ENCODE measurements at places on chromosomes 1 and 21. TPM values are rescaled to one million over a fixed set of nuclear protein-coding genes. Genes with fewer than 3 reads are reported as not detected.
A peak's percentile ranks its signal among the peaks of the same experiment; 100 is the strongest.

Gene PLA2G2F
- not detected for total RNA-seq

Gene NHLH1
- total RNA-seq: not detected

Gene NMNAT2
- total RNA-seq: 2.7 TPM

Gene MIXL1
- total RNA-seq: not detected

Gene HES2
- not detected for total RNA-seq

Gene DENND2C
- total RNA-seq: 2.3 TPM

Gene CD1B
- total RNA-seq: not detected

Gene CAPN8
- 1.0 TPM for total RNA-seq

Gene HHIPL2
- total RNA-seq: 0.83 TPM

Gene CASQ1
- total RNA-seq: 4.6 TPM

Gene IFI44
- 10.3 TPM for total RNA-seq

Gene RNF223
- not detected for total RNA-seq

Gene UTS2
- not detected for total RNA-seq

DNA sequence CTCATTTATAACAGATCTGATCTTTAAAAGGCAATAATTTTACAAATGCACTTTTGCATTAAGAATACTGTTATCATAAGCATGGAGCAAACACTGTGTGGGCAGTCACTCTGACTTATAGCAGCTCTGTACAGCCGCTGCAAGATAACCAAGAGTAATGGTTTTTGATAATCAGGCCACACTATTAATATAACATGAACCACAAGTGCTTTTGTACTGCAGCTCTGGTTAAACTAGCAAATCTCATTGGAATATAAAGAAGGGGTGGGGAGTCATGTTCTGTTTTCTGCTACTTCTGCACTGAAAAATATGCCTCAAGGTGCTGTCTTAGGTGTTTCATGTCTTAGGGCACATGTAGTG lies 357.4 kb downstream of the LMO4 start:
- no peaks in the 10 kb centered on the region for H3K36me3 ChIP-seq
- H3K4me3 ChIP-seq: no peak overlapping the region
- DNase-seq: no peak

DNA sequence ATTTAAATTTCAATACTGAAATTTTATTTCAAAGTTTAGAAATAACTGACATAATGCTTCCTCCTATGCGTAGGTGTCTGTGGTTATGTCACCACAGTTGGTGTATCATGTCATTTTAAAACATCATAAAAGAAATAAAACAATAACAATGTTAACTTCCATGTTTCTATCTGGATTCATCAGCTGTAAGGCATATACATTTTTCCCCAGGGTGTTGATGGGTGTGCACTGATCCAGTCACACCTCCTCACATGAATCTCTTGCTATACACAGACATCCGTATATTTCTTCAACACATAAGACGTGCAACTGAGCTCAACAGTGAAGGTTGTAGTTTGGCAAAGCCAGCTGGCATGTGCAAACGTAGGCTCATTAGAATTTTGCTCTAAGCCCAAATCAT lies 6.2 kb downstream of the KCNA3 start:
- no peak overlapping the region for H3K27ac ChIP-seq
- no peaks in the 10 kb centered on the region for H3K36me3 ChIP-seq
- H3K4me3 ChIP-seq: no peak overlapping the region
- no peaks in the 10 kb centered on the region for H3K4me1 ChIP-seq
- no peak for DNase-seq
- H3K27me3 ChIP-seq: no peaks in the 10 kb centered on the region

DNA sequence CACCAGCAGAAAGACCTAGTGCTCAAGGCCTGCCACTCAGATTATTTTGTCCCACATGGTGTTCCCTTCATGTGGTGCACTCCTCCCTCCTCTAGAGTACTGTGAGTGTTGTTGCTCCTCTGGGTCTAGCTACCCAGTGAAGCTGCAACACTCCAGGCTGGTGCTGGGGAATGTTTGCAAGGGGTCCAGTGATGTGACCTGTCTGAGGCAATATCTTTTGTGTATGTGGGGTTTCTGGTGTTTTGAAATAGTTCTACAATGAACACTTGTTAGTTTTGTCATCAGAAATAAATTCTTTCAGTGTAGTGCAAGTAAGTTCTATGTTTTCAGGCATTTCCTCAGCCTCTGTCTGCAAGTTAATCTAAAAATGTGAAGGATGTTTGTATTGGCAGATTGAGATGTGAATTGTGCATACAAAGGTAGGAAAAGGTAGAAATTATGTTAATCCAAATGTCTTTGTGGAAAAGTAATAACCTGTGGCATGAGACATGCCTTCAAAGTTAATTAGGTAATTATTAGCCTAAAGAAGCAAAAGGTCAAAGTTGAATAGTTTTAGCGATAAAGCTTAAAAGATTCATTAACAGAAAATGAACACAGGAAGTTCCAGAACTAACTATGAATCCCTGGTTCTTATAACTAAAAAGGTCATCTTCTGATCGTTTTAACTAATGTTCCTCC lies 616.8 kb downstream of the LTN1 start:
- no peaks in the 10 kb centered on the region for H3K36me3 ChIP-seq
- H3K4me1 ChIP-seq: peaks cover 5% of the 10 kb centered on the region

DNA sequence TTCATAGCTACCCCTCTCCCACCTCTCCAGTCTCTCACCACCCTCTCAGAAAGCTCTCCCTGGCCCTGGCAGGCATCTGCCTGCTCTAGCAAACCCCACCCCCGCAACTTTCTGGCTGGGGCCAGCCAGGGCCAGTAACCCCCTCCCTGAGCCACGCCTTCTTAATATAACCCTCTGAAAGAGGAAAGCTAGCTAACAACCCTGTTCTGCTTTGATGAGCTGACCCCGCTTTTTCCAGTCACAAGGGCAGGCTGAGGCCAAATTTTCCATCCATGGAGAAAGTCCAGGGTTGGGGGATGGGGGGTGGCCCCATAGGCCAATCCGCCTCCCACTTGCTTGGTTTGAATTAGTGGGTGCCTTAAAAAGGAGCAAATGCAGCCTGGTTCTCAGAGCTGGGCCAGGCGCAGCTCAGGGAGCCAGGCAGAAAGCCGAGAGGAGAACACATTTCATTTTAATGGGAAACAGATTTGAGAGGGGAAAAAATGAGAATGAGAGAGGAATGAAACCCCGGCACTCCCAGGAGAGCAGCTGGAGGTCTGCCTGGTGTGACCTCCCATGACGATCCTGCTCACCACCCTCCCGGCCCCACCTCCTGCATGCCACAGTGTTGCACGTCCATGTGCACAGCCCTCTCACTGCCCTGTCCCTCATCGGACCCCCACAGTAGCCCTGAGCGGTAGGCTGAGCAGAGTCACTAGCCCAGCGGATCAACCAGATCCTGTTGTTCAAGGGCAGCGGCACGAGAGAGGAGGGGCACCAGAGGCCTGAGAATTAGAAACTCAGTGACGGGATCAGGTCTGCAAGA lies 62.3 kb downstream of the OPTC start:
- H3K27ac ChIP-seq: peak overlapping the region; percentile 85
- H3K4me1 ChIP-seq: peaks cover 66% of the 10 kb centered on the region
- H3K27me3 ChIP-seq: no peaks in the 10 kb centered on the region
- no peaks in the 10 kb centered on the region for H3K36me3 ChIP-seq
- no peak overlapping the region for H3K4me3 ChIP-seq

GRCh38 chr1:179921981-179922872 lies 32.4 kb upstream of the CEP350 start:
- H3K27me3 ChIP-seq: no peaks in the 10 kb centered on the region
- H3K4me3 ChIP-seq: no peak overlapping the region

GRCh38 chr1:154501423-154502065 lies 475 bp upstream of the TDRD10 start:
- H3K4me3 ChIP-seq: peak overlapping the region; percentile 57
- H3K27me3 ChIP-seq: peaks cover 80% of the 10 kb centered on the region
- no peaks in the 10 kb centered on the region for H3K36me3 ChIP-seq
- DNase-seq: no peak
- H3K4me1 ChIP-seq: peaks cover 21% of the 10 kb centered on the region
- H3K27ac ChIP-seq: peak overlapping the region; percentile 79

GRCh38 chr21:38948377-38949069 lies 142.8 kb downstream of the ETS2 start:
- H3K27me3 ChIP-seq: no peaks in the 10 kb centered on the region
- no peaks in the 10 kb centered on the region for H3K36me3 ChIP-seq
- DNase-seq: no peak

GRCh38 chr1:112515311-112516009 lies 6.7 kb downstream of the WNT2B start:
- no peak overlapping the region for H3K27ac ChIP-seq
- H3K4me3 ChIP-seq: no peak overlapping the region
- no peaks in the 10 kb centered on the region for H3K36me3 ChIP-seq
- peaks cover 22% of the 10 kb centered on the region for H3K4me1 ChIP-seq

- no peak overlapping the region for H3K4me3 ChIP-seq
- no peaks in the 10 kb centered on the region for H3K4me1 ChIP-seq
- no peak overlapping the region for H3K27ac ChIP-seq
- no peaks in the 10 kb centered on the region for H3K27me3 ChIP-seq
- no peaks in the 10 kb centered on the region for H3K36me3 ChIP-seq
Measured at GRCh38 chr1:107291987-107292386, 151.1 kb downstream of the NTNG1 start.

GRCh38 chr1:206753141-206753540 lies 17.4 kb upstream of the IL19 start:
- H3K36me3 ChIP-seq: no peaks in the 10 kb centered on the region
- H3K27me3 ChIP-seq: no peaks in the 10 kb centered on the region
- H3K4me3 ChIP-seq: no peak overlapping the region
- H3K27ac ChIP-seq: no peak overlapping the region

GRCh38 chr1:242043165-242043564 lies 44.3 kb upstream of the MAP1LC3C start:
- H3K4me3 ChIP-seq: no peak overlapping the region
- no peaks in the 10 kb centered on the region for H3K27me3 ChIP-seq
- no peaks in the 10 kb centered on the region for H3K36me3 ChIP-seq
- no peak overlapping the region for H3K27ac ChIP-seq
- no peaks in the 10 kb centered on the region for H3K4me1 ChIP-seq
- peak; percentile 57 for DNase-seq

- H3K27ac ChIP-seq: no peak overlapping the region
- no peak overlapping the region for H3K4me3 ChIP-seq
- peaks cover 32% of the 10 kb centered on the region for H3K4me1 ChIP-seq
- no peak for DNase-seq
Measured at GRCh38 chr1:221337106-221337505, 404.8 kb downstream of the DUSP10 start.

GRCh38 chr1:235108876-235109275 lies 19.8 kb downstream of the TOMM20 start:
- H3K27me3 ChIP-seq: no peaks in the 10 kb centered on the region
- H3K27ac ChIP-seq: no peak overlapping the region
- H3K4me1 ChIP-seq: peaks cover 21% of the 10 kb centered on the region
- no peak for DNase-seq

- H3K4me1 ChIP-seq: no peaks in the 10 kb centered on the region
- H3K27ac ChIP-seq: no peak within 1 kb of the TSS
- DNase-seq: no peak
Measured at GRCh38 chr1:169733924-169734323, at the start of gene SELE. Gene SELE (minus strand): TSS chr1:169734079. CDS start chr1:169733612, 467 bp downstream.

DNA sequence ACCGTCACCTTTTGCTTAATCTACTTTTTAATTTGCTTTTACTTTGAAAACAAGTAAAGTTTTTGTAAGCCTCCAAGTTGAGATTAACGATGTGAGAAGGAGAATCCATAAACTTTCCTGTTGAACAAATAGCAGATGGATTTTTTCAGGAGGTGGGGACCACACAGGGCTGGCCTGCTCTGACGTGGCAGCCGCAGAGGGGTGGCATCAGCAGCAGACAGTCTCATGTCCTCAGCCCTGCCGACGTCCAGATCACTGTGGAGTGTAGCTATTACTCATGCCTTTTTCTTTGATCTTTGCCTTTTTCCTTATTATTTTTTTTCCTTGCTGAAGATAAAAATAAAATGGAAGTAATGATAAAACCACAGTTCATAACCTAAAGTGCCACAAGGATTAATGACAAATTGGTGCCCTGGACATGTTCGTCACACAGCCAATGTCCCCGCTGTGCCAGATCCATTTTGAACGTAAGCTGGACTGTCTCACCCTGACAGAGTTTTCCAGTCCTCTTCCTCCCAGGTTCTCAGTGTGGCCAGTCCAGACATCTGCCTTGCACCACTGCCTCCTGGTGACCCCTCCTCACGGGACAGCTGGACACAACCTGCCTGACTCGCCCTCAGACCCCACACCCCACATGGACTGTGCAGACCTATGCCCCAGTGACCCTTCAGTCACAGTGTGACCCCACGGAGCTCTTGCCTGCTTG lies 15.4 kb upstream of the ZBTB21 start:
- no peak for DNase-seq
- H3K4me1 ChIP-seq: no peaks in the 10 kb centered on the region
- H3K4me3 ChIP-seq: no peak overlapping the region
- H3K27me3 ChIP-seq: no peaks in the 10 kb centered on the region

- DNase-seq: no peak
- no peak overlapping the region for H3K4me3 ChIP-seq
- H3K27ac ChIP-seq: no peak overlapping the region
- H3K4me1 ChIP-seq: no peaks in the 10 kb centered on the region
Measured at GRCh38 chr1:37892151-37893047, 33.0 kb upstream of the MTF1 start.

DNA sequence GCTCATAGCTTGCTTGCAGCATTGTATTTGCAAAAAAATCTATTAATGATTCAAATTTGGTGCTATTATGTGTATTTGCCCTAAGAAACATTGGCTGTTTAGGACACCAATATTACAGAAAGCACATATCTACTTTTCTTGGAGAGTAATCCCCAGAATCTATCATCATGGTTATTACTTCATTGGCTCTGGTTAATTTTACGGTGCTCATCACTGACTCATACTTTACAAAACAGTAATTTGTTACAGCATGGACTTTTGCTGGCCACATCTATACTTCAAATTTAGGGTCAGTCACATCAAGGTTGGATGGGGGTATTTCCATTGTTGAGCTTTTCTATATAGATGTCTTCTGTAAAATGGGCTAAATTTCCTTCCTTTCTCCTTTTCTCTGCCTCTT lies 45.7 kb downstream of the SH3GLB1 start:
- no peaks in the 10 kb centered on the region for H3K27me3 ChIP-seq
- H3K4me3 ChIP-seq: no peak overlapping the region
- H3K36me3 ChIP-seq: peaks cover 9% of the 10 kb centered on the region
- no peaks in the 10 kb centered on the region for H3K4me1 ChIP-seq
- H3K27ac ChIP-seq: no peak overlapping the region

GRCh38 chr1:211715971-211716370 lies 40.5 kb upstream of the NEK2 start:
- H3K27me3 ChIP-seq: no peaks in the 10 kb centered on the region
- no peaks in the 10 kb centered on the region for H3K36me3 ChIP-seq
- no peak for DNase-seq
- no peak overlapping the region for H3K4me3 ChIP-seq
- H3K4me1 ChIP-seq: no peaks in the 10 kb centered on the region
- no peak overlapping the region for H3K27ac ChIP-seq
